ENCODE measurements at places on chromosomes 13 and 19. TPM values are rescaled to one million over a fixed set of nuclear protein-coding genes. Genes with fewer than 3 reads are reported as not detected.
A peak's percentile ranks its signal among the peaks of the same experiment; 100 is the strongest.

GRCh38 chr19:51602189-51602854 lies 27.9 kb downstream of the SIGLEC5 start:
- no peak for DNase-seq

Gene CACNG8
- under 0.01 TPM for total RNA-seq

DNA sequence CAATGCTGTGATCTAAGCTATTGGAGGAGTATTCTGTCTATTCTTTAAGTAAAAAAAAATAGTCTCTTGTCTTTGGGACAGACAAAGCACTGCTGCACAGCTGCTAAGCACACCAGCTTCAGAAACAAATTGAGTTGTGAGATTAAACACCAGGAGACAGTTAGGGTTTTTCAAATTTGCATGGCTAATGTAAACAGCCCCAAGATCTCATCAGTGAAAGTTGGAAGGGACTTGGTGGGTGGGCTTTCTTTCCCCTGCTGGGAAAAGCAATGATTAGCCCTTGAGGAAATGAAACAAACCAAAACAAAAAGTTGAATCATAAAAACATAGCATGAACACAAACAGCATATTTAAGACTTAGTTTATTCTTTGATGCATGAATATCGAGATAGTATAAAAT lies 143.6 kb upstream of the SLITRK1 start:
- DNase-seq: no peak

DNA sequence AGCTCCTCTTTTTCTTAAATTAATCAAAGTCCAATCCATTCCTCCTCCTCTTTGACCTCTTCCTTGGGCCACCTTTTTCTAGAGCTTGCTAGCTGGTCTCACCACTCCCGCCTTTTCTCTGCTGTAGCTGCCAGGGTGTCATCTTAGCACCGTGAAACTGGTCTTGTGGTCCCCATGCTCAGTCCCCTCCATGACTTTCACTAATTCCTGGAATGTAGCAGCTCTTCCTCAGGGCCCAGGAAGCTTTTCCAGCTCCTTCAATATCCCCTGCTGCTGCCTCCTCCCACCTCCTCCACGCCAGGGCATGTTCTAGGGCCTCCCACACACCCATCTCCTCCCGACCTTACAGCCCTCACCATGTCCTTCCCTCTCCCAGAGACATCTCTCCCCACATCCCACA lies 222.2 kb downstream of the MYO16 start:
- DNase-seq: no peak

- no peak for DNase-seq
Measured at GRCh38 chr13:97113231-97114001, 108.7 kb upstream of the MBNL2 start.

- no peak for DNase-seq
Measured at GRCh38 chr13:112716841-112717520, 27.1 kb downstream of the ATP11A start.

DNA sequence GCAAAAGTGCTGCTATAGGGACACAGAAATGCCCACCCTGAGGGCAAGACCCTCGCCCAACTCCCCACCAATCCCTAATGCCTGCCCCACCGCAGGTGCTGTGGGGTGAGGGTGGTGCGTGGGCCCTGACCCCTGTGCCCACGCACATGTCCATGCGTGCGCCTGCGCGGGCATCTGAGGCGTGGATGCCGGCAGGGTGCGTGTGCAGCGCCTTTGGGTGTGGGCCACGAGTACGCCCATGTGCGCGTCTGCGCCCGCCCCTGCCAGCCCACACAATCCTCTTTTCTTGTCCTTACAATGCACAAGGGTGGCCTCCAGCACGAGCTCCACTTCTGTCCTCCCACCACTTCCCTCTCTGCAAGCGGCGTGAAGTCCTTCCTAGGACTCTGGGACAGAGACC lies 14.3 kb downstream of the FUT6 start:
- DNase-seq: no peak

DNA sequence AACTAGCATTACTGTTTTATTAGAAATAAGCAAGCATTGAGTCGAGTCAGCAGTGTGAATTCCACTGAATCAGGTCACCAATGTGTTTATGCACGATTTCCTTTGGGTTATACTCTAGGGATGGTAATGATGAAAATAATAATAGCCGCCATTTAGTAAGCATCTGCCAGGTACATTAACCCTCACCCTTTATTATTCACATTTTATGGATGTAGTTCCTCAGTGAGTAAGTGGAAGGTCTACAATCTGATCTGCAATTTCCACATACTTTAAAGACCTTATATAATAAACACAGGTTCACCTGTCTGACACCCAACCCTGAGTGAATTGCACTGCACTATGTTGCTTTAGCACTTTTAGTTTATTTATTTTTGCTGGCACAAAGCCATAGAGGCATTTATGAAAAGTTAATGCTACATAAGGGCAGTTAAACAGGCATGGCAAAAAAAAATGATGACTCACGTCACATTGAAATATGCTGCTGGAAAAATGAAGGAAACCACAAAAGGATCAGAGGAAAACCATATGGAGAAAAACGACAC lies 122.4 kb downstream of the TRPC4 start:
- peak; percentile 40 for DNase-seq

Gene CEACAM7
- not detected for total RNA-seq

DNA sequence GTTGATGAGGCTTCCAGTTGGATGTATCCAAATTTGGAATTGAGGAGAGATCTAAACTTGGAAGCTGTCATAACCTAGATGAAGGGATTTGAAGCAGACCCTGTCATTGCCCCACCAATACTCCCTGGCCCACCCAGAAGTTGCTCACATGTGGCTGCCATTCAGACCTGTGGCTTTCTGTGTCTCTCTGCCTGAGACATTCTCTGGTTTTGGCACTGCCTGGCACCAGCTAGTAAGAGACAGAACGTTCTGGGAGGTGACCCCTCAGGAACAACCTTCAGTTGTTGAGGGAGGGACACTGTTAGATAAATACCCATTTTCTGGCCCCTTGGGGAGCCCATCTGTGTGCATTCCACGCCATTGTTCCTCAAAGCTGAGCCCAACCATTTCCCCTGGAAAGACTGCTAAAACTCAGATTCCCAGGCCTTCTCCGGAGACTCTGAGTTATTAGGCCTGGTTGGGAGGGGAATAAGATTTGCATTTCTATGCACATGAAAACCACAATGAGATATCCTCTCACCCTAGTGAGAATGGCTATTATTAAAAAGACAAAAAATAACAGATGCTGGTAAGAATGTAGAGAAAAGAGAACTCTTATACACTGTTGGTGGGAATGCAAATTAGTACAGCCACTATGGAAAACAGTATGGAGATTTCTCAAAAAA lies 290.4 kb downstream of the TSHZ3 start:
- DNase-seq: no peak

- no peak for DNase-seq
Measured at GRCh38 chr13:31151837-31152236, 9.9 kb downstream of the HSPH1 start.

Gene SSC5D
- not detected for total RNA-seq

- DNase-seq: peak; percentile 27
Measured at GRCh38 chr13:28622286-28622685, 36.6 kb upstream of the POMP start.

Gene SAFB2
- total RNA-seq: 100 TPM

Gene LILRA6
- total RNA-seq: 0.58 TPM

DNA sequence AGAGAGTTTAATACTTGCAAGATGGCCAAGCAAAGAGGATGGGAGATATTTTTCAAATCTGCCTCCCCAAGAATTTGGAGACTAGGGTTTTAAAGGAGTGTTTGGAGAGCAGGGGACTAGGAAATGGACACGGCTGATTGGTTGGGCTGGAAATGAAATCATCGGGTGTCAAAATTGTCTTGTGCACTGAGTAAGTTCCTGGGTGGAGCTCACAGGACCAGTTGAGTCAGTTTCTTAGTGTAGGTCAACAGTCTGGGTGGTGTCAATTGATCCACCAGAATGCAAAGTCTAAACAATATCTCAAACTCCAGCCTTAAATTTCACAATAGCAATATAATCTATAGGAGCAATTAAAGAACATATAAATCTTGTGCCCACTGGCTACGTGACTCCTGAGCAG lies 23.0 kb upstream of the CEACAM4 start:
- DNase-seq: no peak

DNA sequence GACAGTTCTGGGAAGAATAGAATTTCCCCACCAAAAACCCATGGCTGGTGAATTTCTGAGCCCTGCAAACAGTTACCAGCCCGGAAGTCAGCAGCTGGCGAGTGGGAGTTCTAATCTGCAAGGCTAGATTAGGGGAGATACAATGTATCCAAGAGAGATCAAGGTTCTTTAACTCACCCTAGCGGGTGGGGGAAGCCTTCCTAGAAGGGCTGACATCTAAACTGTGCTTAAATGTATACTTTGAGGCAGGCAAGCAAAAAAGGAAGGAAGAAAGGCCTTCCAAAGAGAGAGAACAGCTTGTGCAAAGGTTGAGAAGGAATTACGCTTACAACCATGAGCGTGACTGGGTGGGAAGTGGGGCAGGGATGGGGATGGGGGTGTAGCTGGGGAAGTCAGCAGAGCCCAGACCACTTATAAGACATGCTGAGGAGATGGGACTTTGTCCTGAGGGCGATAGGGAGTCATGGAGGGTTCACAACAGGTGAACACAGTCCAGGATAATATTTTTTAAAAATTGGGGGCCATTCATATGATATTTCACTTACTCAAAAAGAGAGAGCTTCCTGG lies 20.8 kb upstream of the ZNRF4 start:
- DNase-seq: no peak

Gene STOML3
- total RNA-seq: not detected

GRCh38 chr13:95250961-95251360 lies 50.3 kb downstream of the ABCC4 start:
- DNase-seq: no peak

Gene DCT
- not detected for total RNA-seq

- peak; percentile 98 for DNase-seq
Measured at GRCh38 chr19:3721131-3721886, 13.1 kb downstream of the TJP3 start.

- DNase-seq: no peak
Measured at GRCh38 chr13:31803311-31803710, 64.0 kb downstream of the RXFP2 start.

GRCh38 chr19:8811315-8812172 lies 20.6 kb downstream of the ZNF558 start:
- DNase-seq: no peak

Gene ZNF583
- not detected for total RNA-seq

Gene FUT1
- 7.3 TPM for total RNA-seq

DNA sequence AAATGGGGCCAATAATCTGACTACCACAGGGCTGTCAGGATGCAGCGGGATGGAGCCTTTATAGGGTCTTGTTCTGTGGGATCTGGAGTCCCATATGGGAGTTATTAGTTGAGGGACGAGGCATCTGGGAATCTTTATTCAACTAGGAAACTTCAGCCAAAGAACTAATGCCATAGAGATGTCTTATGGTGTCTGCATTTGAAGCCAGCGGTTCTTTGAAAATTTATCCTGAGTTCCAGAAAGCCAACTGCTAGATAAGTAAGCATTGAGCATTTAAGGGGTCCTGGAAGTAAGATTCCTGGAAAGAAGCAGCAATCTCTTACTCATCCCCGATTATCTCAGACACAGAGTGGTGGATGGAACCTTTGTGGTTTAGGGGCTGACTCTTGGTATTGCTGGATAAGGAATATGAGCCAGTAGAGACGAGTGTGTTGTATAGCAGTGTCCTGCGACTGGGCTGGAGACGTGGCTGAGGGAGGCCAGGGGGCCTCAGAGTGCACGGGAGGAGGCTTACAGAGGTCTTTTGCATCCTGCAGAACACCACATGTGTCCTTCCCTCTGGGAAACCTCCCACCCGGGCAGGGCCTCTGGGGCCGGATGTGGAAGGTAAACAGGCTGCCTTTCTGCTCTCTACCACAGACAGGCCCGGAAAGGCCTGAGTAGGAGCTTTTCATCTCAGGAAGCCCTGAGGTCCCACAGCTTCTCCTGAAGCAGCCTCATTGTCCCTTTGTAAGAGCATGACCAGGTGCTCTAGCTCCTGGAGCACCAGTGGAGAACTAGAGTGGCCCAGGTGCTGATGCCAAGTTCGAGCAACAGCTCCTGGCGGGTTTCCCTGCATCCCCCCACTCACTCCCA lies 28.8 kb downstream of the ACTN4 start:
- DNase-seq: no peak

DNA sequence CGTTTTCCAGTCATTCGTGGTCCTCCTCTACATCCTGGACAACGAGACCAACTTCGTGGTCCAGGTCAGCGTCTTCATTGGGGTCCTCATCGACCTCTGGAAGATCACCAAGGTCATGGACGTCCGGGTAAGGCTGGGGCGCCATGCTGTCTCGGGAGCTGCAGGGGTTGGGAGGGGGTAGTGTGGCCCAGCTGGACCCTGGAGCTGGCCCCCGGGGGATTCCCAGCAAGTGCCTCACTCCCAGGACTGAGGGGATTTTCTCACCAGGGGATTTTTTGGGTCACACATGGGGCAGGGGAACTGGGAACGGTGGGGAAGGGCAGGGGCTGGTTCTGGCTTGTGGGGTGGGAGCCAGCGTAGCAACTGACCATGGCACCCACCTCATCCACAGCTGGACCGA lies 10.8 kb upstream of the RELB start:
- no peak for DNase-seq

- no peak for DNase-seq
Measured at GRCh38 chr13:62209529-62209928, 793.9 kb upstream of the PCDH20 start.

- DNase-seq: peak; percentile 82
Measured at GRCh38 chr13:44231786-44232516, 141.7 kb upstream of the SERP2 start.

GRCh38 chr13:51230477-51231105 lies 8.4 kb downstream of the FAM124A start:
- peak; percentile 72 for DNase-seq

DNA sequence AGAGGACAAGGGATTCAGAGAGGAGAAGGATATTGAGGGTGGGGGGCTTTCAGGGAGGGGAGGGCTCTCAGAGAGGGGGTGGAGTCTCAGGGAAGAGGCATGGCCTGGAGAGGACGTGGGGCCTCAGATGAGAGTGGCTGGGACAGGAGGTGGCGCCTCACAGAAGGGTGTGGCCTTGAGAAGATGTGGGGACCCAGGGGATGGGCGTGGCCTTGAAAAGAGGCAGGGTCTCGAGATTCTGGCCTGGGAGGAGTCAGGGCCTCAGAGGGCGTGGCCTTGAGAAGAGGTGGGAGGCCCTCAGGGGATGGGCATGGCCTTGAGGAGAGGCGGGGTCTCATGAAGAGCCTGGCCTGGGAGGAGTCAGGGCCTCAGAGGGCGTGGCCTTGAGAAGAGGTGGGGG lies 23.7 kb upstream of the TNFSF14 start:
- no peak for DNase-seq

DNA sequence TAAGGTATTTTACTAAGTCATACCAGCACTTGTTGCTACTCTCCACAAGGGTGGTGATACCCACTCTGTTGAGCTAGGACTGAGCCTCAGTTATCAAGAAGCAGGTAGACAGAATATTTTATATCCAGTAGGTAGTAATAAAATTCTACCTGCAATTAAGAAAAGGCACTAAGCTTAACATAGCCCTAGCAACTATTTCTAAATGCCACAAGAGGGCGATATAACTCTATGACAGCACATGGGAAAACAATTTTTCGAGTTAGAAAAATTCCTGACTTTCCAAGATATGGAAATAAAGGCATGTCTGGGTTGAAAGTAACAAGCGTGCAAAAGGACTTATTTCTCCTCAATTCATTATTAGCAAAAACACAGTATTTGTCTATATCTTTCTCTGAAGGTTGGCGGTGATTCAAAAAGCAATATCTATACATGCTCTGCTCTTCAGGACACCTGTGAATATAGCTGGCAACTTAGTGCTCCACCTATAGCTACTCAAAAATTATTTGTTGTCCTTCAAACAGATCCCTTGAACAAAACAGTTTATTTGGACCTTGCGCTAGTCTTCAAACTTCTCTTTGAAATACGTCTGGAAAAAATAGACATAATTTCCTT lies 14.7 kb downstream of the CCDC169 start:
- no peak for DNase-seq
